Kidney glomerular epithelial cell (primary cell): ENCODE measurements at places on chromosomes 3 and 15.
A peak's percentile ranks its signal among the peaks of the same experiment; 100 is the strongest.

DNA sequence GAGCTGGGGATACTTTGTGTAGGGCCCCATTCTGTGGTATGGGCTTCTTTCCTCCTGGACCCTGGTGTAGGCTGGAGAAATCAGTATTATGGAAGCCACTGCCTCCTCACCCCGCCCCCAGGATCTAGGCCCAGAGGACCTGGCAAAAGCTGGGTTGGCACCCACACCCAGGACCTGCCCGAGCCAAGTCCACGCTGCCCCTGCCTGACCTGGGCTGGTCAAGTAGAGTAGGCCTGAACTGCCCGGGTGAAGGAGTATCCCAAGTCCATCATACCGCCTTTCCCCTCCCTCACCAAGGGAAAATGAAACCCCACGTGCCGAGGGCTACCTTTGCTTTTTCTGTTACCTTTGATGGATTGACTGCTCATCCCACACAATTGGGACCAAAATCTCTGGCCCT, 37.7 kb upstream of the TRAK1 start:
- no peak for DNase-seq

DNA sequence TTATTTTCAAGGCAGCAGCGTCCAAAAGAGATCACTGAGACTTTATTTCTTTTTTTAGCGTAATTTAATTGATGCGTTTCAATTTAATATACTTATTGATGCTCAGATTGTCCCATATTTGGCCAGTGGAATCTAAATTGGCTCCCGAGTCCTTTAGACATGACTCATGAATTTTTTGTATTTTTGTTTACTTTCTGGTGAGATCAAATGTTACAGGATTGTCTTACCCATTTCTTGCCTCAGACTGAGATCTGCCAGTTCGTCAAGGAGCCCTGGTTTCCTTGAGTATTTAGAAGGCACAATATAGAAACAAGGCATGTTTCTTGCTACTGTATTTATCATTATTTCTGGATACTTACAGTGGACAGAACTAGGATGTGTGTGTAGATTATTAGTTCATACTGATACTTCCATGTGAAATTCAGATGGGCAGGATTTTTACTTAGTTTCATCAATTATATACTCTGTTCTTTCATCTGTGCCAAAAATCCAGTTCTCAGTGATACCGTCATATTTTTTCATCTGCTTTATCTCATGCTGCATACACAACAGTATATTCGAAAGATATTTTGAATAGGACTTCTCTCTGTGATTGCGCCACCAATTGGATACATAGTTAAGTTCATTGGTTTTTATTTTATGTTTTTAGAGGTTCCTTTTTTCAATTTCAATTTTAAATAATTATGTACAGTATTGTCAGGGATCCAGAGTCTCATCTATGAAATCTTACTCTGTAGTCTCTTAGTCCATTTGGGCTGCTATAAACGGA, 436.9 kb upstream of the C2CD4B start:
- no peak for DNase-seq

DNA sequence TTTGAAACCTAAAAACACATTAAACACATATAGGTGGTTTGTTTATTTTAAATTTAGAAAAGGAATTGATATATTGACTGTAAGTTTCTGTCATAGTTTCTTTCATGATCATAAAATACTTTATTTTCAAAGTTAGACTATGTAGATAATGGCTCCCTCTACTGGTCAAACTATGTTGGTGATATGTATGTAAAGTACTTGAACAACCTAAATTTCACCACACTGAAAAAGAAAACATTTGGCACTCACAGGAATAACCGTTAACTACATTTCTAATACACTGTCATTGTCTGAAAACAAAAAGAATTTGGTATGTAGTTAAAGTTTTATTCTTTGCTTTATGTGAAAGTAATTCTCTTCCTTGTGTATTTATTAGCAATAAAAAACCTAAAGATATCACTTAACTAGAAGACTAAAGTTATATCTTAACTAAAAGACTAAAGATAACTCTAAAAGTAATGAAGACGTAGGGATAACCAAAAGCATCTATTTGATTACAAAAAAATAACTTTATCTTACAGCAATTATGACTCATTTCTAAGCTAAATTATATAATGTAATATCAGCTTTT, 427.5 kb downstream of the VGLL3 start:
- peak; percentile 39 for DNase-seq

GRCh38 chr15:85168642-85169173, 187.1 kb downstream of the PDE8A start:
- peak; percentile 31 for DNase-seq

- DNase-seq, result no peak
Measured at GRCh38 chr15:56038015-56038414, 44.6 kb upstream of the NEDD4 start.

- DNase-seq, result no peak
Measured at GRCh38 chr15:56943403-56943802, 25.0 kb downstream of the TCF12 start.

GRCh38 chr3:156761007-156761406, 65.1 kb upstream of the LEKR1 start:
- no peak for DNase-seq

DNA sequence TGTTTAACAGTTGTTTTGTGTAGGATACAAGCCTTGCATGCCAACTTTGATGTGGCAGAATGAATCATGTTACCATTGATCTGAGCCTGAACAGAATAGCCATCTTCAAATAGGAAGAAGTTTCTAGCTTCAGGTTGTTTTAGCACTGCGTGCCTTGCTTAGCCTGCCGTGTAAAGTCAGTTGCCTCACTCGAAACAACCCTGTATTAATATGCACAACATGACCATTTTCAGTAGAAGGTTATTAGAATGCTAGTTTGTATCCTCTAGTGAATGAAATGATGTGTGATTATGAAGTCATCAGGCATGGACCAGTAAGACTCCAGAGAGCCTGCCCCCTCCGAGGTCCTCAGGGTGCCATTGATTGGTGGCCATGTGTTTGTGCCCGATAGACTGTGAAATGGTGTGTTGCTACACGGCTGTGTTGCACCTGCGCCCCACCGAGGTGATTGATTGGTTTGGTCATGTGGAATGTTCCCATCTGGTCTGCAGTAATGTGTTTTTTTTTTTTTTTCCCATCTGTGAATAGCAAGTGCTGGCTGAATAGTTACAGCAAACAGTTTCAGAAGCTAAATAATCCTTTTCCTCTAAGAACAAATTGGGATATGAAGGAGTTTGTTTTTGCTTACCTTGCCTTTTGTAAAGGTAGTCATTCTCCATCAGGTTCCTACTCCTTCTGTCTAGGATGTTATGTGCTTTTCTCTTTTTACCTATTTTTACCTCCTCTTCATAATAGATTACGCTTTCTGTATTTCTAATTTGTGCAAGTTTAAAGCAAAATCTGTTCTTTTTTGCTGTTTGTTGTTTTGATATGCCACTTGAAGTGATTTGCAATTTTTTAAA, 214.9 kb downstream of the TCF12 start:
- DNase-seq, result no peak

DNA sequence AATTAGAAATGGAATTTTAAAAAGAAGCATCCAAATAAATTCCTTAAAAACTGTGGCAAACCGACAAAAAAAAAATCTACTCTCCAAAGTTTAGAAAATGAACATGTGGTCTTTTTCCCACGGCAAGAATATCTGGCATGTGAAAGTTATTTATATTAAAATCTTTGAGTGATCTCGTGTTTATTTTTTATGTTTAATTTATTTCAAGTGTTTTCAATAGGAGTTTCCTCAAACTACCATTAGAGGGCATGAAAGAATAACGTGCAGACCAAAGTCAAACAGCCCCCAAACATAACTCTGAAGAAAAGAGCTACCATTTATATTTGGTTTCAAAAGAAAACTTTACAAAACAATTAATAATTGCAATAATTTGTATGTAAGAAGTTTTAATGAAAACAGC, 286.4 kb downstream of the ZIC4 start:
- peak; percentile 6 for DNase-seq

- DNase-seq, result no peak
Measured at GRCh38 chr3:45992133-45992729, 3.4 kb downstream of the FYCO1 start.

- DNase-seq, result no peak
Measured at GRCh38 chr3:20104167-20104661, 64.0 kb downstream of the KAT2B start.

DNA sequence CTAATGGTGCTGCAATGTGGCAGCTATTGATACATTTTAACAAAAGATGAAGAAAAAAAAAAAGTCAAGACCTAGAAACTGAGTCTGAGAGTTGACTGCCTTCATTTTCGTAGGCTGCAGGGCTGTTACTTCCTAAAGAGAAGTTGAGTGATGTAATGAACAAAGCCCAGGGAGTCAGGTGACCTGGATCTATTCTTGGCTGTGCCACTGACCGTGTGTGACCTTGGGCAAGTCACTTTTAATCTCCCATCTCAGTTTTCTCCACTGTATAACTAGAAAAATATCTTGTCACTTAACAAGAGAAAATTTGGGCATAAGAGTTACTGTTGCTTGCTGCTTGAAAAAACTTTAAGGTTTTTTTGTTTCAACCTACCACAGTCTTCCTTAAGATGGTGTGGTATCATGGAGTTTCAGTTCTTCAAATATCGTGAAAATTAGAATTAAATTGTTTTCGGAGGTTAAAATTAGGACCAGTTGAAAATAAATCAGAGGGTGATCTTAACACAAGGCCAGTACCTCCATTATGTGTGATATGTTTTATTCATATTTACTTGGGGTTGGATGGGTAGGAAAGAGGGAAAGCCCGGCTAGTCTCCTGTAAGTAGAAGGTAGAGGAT, 5.8 kb downstream of the FMN1 start:
- no peak for DNase-seq

GRCh38 chr15:34651997-34652725, 68.7 kb upstream of the GOLGA8B start:
- no peak for DNase-seq

DNA sequence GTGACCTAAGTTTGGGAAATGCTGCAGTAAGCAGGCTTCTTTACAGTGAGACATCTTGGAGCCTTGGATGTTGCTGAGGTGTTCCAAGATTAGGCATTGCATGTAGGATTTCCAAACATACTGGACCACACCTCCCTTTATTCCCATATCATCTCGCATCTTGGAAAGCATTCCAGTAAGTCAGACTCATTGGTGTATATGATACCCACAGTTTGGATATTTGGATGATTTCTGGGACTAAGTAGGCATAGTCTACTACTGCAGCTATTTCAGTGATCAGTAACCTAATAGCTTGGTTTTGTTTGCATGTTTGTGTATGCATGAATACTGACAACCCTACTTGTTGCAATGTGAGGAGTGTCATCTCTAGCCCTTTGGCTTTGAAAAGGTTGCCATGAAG, 97.3 kb downstream of the SEMA6D start:
- no peak for DNase-seq

DNA sequence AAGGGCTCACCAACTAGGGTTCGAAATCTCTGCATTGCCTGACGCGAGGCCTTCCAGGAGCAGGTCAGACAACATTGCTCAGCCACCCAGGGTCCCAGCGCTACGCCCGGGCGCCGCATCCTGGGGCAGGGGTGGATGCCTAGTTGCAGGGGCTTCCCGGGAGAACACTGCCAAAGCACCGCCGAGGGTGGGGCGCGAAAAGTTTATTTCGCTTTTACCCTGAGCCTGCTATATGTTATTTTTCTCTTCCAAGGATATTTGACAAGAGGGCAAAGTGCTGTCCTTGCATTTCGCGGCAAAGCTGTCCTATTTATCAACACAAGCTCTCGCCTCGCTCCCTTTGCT, 549 bp upstream of the SOX14 start:
- DNase-seq, result no peak

GRCh38 chr3:194612221-194612620, 21.0 kb downstream of the TMEM44 start:
- no peak for DNase-seq

GRCh38 chr3:61030469-61031035, 220.7 kb downstream of the FHIT start:
- peak; percentile 50 for DNase-seq

- DNase-seq, result no peak
Measured at GRCh38 chr15:63600001-63600615, 2.9 kb downstream of the FBXL22 start.

- DNase-seq, result peak; percentile 33
Measured at GRCh38 chr3:101810022-101810418, 31.0 kb downstream of the NXPE3 start.

DNA sequence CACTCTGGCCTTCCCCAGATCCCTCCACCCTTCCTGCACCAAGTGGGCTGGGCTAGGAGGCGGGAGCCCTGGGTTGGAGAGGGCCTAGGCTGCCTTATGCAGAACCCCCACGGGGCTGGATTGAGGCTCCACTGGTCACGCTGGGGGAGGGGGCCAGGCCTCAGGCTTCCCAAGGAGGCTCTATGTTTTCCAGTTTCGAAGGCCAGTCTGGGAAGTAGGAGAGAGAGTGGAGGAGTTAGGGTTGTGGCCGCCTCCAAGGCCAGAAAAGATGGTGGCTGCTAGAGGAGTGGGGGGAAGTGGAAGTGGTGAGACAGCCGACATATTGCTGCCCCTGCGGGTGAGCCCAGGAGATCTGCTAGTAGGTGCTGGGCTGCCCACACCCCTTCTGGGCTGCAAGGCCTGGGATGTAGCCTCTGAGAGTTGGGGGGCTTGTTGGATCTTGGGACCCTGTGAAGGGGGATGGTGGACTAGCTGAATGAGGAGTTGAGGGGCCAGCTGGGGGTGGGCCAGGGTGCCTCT, 1.2 kb downstream of the GNAI2 start:
- DNase-seq, result no peak

- DNase-seq, result no peak
Measured at GRCh38 chr15:81849289-81849688, 196.5 kb downstream of the MEX3B start.

GRCh38 chr15:85474700-85475316, 94.4 kb downstream of the AKAP13 start:
- DNase-seq, result no peak

GRCh38 chr3:38149708-38150107, 11.2 kb downstream of the MYD88 start:
- no peak for DNase-seq

DNA sequence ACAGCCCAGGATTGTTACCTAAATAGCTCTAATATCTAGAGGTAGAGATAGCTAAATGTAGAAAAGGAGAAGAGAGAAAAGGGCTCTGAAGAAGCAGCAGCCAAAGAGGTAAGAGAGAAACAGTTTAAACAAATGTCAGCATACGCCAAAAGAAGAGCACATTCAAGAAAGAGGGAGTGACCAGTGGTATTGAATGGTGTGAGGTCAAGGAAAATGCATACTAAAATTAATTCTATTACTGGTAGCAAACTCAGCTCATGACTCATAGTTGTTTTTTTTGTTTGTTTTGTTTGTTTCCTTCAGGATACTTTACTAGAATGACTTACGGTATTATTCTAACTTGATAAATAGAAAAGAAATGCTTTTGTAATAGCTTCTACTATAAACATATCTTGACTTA, 86.5 kb upstream of the FXR1 start:
- DNase-seq, result no peak

- peak; percentile 28 for DNase-seq
Measured at GRCh38 chr3:151431940-151432339, 28.9 kb downstream of the IGSF10 start.

GRCh38 chr15:49902685-49903501, 216.1 kb downstream of the ATP8B4 start:
- no peak for DNase-seq

- DNase-seq, result peak; percentile 8
Measured at GRCh38 chr3:119595639-119596334, 1.9 kb upstream of the PLA1A start.
